ENCODE measurements at places on chromosomes 4 and X.

DNA sequence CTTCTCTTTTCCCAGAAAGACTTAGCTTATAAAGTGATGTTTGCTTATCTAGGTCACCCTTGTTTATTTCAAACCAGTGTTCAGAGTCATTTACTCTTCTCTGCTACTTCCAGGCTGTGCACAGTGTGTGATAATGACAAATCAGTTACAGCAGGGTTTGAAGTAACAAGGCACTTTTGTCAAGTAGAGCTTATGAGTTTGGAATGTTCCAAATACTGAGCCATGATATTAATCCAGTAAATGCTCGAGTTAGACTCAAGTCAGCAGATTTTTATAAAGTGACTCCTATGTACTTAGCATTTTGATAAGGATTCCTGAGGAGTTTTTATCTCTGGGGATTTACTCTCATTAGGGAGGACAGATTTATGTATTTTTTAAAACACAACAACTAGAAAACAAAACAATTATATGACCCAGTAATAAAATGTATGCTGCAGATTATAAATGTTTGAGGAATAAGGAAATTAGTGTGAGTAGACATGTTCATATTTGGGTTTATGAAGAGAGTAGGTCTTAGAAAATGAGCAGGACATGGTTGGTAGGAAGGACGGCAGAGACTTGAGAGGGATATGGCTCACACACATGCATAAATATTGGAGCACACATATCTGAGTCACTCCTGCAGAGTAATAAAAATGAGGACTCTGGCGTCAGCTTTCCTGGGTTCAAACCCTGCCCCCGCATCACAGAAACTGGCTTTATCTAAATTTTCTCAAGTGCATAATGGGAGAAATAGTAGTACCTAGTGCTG, 271.2 kb downstream of the FBXO8 start:
- ATAC-seq, result no peak

GRCh38 chr4:119933606-119934005, 133.0 kb downstream of the MAD2L1 start:
- no peak for ATAC-seq

GRCh38 chr4:159483110-159483781, 380.4 kb downstream of the RAPGEF2 start:
- ATAC-seq, result no peak

DNA sequence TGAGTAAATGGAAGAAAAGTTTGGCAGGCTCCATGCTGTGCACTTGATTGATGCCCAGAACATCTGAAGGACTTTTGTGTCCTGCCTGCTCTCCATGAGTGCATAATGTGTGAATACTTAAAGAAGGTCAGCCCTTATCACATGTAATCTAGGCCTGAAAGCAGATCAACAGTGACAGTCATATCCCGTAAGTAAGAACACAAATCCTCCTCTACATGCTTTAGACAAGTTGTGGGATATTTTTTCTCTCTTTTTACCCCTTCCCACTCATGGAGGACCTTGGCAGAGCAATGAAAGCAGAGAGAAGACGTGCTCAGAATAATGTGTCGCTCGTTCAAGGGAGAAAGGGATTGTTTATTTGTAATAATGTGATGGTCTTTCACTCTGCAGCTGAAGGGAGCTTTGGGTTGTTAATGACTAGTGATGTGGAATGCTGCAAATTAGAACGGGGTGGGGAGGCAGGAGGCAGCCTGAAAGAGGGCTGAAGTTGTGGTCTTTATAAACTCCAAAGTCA, 286.6 kb downstream of the BMPR1B start:
- no peak for ATAC-seq

GRCh38 chr4:168637872-168638756, 141.3 kb downstream of the PALLD start:
- ATAC-seq, result no peak

- ATAC-seq, result no peak
Measured at GRCh38 chrX:126551725-126552312, 795 bp downstream of the DCAF12L1 start.

- no peak for ATAC-seq
Measured at GRCh38 chrX:80917919-80918318, 108.2 kb upstream of the BRWD3 start.

GRCh38 chr4:96912716-96913115, 1072.8 kb downstream of the PDHA2 start:
- ATAC-seq, result no peak

GRCh38 chr4:89368861-89369260, 61.3 kb upstream of the GPRIN3 start:
- no peak for ATAC-seq

- ATAC-seq, result no peak
Measured at GRCh38 chr4:27861802-27862201, 1001.2 kb downstream of the STIM2 start.

- ATAC-seq, result no peak
Measured at GRCh38 chr4:172986114-172986513, 182.5 kb upstream of the GALNT7 start.

- ATAC-seq, result no peak
Measured at GRCh38 chr4:5724377-5724776, 13.4 kb downstream of the EVC start.

DNA sequence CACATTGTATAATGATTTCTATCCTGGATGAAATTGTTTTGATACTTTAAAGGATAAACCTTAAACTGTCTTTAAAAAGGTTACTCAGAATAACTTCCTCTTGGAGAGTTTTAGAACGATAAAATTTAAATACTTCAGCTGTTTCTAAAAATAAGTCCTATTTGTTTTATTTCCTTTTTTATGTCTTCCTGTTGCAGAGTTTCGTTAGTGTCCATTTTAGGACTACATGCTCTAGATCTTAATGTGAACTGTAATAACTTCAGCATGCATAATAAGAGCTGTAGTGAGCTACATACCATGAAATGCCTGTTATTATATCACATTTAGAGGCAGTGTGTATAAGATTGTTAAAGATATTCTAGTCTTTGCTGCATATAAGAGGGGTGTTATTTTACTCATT, 14.6 kb downstream of the ATP10D start:
- ATAC-seq, result no peak

GRCh38 chr4:41287005-41287404, 30.3 kb downstream of the UCHL1 start:
- ATAC-seq, result no peak

- ATAC-seq, result no peak
Measured at GRCh38 chr4:183631577-183632198, 27.3 kb downstream of the RWDD4 start.

- no peak for ATAC-seq
Measured at GRCh38 chrX:122586831-122587230, 597.2 kb upstream of the GRIA3 start.
